ENCODE measurements at places on chromosomes 3 and 15.
A peak's percentile ranks its signal among the peaks of the same experiment; 100 is the strongest.

GRCh38 chr3:57227930-57228751, 612 bp downstream of the APPL1 start:
- peak; percentile 15 for DNase-seq

GRCh38 chr15:67405208-67406191, 115.4 kb upstream of the C15orf61 start:
- DNase-seq, result no peak

- DNase-seq, result no peak
Observed at GRCh38 chr15:100189849-100190248, 151.9 kb downstream of the ADAMTS17 start.

GRCh38 chr3:120341658-120342346, 7.4 kb downstream of the LRRC58 start:
- DNase-seq, result no peak

DNA sequence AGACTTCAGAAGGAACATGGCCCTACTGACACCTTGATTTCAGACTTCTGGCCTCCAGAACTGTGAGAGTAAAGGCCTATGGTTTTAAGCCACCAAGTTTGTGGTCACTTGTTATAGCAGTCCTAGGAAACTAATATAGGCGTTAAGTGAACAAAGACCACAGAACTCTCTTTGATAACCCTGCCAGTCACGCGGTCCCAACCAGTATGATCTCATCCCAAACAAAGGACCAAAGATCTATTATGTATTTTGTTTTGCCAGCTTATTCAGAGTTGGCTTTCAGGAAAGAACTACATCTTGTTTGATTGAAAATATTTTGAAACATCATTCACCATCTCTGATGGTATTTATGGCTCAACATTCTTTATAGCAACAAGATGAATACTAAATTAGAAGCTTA, 294.4 kb upstream of the SLCO3A1 start:
- DNase-seq, result no peak

Data from activated T-helper 1 cell treated with anti-CD3 and anti-CD28 coated beads, Interleukin-2, amount 50 U/mL, for 16 hours (primary cell).